Activated T-cell treated with anti-CD3 and anti-CD28 coated beads, Interleukin-2, amount 50 U/mL, for 72 hours (primary cell): ENCODE measurements at places on chromosomes 5 and 9. TPM values are rescaled to one million over a fixed set of nuclear protein-coding genes. Genes with fewer than 3 reads are reported as not detected.

CDH18 gene
- total RNA-seq = not detected

- DNase-seq = no peak
These were observed 208.9 kb downstream of the PDE4D start for GRCh38 chr5:59684388-59685190.

DNA sequence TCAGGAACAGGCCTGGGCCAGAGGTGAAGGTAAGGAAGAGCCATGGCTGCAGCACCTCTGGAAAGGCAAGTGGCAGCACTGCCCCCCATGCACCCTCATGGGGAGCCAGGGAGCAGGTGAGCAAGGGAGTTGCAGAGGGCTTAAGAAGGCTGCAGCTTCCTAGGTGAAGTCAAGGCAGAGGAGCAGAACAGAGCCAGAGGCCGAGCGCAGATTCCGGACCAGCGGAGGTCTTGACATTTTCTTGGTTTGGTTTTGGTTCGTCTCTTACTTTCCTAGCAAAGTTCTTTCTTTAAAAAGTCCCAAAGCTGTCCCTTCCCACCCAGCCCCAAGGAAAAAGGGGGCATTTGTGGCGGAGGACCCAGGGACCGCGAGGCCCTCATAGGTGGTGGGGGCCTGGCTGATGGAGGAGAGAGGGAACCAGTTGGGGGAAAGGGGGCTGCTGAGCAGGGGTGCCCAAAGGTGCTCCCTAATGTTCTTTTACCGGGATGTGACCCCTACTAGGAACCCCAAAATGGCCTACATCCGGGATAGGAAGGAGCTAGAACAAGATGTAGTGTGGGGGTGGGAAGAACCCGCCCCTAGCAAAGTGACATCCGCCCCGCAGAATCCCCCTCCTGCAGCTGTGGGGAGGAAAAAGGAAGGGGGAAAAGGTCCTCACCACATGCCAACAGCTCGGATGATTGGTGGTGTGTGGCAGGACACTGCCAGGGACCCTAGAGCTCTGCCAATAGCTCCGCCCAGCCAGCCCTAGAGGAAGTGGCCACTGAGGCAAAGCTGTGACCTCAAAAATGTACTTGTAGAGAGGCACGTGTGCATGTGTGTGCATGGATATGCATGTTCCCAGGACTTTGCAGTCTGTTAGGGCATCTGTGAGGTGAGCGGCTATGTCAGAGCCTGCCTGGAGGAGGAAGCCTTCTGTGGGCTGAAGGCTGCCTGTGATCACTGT lies 914 bp upstream of the CD72 start:
- peak; percentile 38 for DNase-seq

- no peak for DNase-seq
These were observed 90.7 kb upstream of the PTCH1 start for GRCh38 chr9:95607507-95607906.

DNA sequence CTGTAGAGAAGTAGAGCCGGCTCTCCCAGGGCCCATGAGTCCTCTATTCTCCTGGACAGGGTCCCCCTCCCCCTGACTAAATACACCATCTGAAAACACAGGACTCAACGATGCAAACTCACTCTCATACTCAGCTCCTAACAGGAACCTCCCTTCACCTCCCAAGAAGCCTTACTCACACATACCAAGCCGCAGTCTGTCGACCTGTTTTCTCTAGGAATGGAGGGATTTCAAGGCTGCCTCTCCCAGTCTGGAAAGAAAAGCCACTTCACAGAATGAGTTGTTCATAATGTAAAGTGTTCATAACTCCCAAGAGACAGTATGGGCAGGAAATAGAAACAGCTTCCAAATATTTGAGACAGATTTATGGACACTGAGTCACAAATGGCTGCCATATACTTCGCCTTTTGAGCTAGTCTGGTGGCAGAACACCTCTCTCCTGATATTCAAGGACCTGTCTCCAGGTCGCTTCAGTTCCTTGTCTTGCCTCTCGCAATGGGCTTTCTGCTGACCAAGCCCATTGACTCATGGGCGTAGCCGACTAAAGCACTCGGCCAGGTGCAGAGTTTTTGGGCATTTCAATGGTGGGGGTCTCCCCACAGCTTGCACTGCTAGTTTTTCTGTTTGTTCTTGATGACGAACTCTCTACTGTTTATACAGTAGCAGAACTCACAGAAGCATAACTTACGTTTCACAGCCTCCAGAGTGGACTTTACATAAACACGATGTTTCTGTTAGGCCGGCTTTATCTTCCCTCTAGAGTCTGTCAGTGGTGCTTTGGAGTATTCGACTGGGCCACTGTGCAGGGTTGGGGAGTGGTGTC lies 25.0 kb upstream of the IL17B start:
- DNase-seq = no peak

DNA sequence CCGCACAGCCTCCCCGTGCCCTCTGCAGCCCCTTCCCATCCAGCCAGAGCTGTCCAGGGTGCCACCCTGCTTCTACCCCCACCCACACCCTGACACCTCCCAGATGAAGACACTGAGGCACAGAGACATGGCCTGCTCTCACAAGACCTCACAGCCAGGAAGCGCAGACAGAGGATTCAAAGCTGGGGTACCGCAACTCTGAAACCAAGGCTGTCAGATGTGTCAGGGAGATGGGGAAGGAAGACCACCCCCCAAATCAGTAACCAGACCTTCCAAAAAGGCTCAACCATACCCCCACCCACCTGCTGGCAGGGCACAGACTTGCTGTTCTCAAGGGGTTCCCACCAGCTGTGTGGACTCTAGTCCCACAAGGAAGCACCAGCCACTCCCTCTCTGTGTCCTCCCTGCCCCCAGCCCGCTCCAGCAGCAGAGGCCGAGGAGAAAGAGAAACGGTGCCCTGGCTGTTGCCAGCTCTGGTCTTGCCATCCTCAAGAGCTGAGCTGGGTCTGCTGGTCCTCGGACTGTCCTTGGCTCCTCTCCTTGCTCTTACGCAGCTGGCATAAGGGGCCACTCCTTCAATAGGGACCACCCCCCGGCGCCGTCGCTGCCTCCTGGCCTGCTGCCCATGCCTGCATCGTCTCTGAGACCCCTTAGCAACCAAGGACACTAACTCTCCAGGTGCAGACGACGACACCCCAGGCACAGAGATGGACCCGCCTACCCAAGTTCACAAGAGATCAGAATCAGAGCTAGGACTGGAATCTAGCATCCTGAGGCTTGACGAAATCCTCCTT lies 699 bp downstream of the AKNA start:
- no peak for DNase-seq

DNA sequence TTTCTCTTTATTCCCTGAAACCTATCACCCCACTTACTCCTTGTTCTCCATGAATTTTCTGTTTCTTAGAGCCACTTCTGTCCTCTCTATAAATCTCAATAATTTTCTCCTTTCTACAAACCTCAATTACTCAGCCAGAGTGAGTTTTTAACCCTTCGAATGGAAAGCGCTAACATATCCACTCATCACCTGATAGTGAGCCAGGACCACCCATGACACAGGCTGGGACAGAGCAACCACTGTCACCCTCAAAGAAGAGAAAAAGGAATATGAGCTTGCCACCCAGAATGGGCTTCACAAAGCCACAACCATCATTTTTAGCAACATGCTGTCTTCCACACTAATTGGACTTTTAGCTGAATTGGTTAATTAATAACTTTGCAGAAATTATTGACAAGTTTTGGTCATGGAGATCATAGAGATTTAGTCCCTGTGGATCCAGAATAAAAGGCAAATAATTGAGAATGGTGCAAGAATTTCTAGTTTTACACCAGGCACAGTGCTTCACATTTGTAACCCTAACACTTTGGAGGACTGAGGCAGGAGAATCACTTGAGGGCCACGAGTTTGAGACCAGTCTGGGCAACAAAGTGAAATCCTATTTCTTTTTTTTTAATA lies 32.1 kb upstream of the SELENOP start:
- DNase-seq = no peak
